ENCODE measurements at places on chromosomes 5 and 9. TPM values are rescaled to one million over a fixed set of nuclear protein-coding genes. Genes with fewer than 3 reads are reported as not detected.

NTRK2 gene
- 1.7 TPM for total RNA-seq

PLPP7 gene
- 146 TPM for total RNA-seq

TMC1 gene
- total RNA-seq: not detected

SLC4A9 gene
- not detected for total RNA-seq

SPATA31D4 gene
- total RNA-seq: not detected

DCAF12 gene
- total RNA-seq: 20.3 TPM

TMEM232 gene
- total RNA-seq: not detected

C1QTNF2 gene
- not detected for total RNA-seq

GIN1 gene
- 4.9 TPM for total RNA-seq

BTNL8 gene
- total RNA-seq: 0.22 TPM

PRRC2B gene
- 34.4 TPM for total RNA-seq

Data from gastrocnemius medialis (tissue), 4 donors.